ENCODE measurements at places on chromosomes 3 and 15.
A peak's percentile ranks its signal among the peaks of the same experiment; 100 is the strongest.

DNA sequence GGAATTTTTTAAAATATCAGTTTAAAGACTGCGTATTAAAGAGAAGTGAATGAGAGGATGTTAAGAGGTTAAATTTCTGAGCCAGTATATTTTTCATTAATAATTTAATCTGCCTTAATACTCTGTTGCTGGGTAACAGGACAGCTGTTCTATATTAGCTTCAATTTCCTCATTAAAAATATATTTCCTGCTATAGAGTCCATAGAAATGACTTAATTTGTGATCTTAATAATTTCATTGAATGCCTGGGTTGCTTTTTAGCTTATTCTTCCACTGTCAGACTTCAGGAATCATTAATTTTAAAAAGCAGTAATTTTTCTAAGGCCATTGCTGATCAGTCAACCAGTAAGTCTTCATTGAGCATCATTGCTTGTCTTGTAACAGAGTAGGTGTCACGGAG is 129.0 kb downstream of the THSD4 start:
- DNase-seq, result no peak

DNA sequence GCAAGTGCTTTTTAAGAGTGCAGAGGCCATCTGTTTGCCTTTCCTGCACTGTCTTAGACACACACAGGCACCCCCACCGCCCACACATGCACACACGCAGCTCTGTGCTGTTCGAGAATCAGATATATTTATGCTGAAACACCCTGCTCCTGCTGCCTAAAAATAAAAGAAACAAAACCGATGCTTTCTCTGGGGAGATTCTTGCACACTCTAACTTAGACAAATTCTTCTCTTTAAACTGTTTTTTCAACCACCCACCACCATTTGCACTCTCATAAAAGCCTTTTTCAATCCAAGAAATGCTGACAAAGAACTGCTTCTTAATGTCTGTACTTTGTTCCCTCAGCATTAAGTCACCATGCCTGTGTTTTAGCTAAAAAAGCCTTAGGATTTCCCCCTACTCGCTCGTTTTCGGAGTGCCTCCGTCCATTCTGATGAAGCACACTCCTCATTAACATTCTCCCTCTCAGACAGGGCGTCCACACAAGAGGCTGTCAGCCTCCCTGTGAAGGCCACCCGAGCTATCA is 26.2 kb downstream of the SLC12A8 start:
- DNase-seq, result no peak

DNA sequence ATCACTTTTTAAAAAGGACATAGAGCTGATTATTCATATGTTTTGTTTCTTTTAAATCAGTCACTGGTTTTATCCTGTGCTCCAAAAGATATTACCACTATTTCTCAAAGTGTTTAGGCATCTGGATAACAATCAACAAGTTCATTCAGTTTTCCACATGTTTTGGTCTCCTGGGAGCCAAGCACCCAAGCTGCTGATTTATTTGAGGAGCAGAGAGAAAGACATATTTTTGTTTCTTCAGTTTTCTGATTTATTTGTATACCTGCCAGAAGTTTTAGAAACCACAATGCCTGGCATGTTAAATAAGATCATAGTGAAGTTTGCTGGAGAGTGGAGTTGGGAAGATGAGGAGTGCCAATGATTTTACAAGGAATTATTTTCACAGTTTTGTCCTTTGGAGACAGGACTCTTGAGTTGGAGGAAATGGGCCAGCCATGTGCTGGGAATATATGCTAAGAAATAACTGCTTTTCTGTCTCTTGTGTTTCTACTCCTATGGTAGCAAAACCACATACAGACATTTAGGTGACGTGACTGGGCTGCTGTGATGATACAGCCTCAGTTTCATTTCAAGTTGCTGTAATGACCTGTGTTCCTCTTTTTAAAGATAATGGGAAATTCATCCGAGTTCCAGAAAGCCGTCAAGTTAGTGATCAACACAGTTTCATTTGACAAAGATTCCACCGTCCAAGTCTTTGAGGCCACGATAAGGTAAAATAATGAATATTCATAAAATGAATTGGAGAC is 11.7 kb downstream of the EDEM1 start:
- no peak for DNase-seq

DNA sequence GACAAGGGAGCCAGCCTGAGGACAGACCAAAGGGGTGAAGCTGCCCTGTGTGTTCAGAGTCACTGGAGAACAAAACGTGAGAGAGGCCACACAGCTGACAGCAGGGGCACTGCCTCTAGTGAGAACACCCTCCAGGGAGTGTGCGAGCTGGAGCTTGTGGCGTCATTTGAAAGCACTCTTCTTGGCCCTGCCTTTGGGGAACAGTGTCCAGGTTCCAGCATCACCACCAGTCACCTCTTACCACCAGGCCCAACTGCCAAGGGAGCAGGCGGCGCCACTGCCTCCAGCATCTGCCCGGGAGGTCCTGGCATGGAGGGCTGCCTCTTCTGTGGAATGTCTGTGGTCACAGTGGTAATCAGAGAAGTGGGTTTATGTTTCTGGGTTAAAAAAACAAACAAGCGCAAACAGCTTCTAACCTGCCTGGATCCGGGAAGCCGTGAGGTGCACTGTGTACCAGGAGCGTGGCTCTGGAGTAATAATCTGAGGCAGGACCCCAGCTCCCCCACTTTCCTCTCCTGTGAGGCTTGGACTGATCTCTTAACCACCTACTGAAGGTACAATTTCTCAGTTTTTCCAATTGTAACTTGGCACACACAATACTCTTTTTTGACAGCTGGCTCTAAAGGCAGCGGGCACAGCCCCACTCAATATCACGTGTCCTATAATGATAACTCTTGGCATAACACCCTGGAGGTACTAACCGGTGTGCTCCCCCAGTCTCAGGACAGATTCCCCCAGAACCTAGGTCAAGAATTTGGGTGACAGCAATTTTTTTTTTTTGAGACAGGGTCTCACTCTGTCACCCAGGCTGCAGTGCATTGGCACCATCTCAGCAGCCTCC is 32.2 kb upstream of the CDCP1 start:
- no peak for DNase-seq

DNA sequence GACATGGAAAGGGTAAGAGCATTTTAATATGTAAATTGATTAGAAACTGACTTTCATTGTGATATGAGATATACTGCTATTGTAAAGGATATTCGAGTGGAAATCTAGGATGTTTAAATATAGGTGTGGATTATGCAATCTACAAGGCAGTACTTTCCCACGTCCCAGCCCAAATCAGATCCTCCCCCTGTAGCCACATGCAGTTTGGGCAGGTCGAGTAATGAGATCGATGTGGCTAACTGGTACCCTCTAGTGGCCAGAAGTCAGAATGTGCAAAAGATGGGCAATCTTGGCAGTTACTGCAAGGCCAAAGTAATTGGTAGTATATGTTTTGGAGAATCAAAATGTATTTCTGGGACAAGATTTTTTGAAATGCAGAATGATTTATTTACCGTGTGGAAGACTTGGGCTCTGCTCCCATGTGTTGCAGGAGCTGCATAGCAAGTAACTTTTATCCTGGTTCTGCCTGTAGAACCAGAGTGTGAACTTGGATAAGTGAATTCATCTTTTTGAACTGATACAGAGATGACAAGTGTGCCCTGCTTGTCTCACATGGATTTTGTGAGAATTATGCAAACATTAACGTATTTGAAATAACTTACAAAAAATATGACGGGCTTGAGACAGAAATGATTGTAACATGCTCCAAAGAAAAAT is 94.5 kb upstream of the ADAMTSL3 start:
- DNase-seq, result peak; percentile 21

GRCh38 chr15:59521443-59521842 is 83.5 kb downstream of the FAM81A start:
- DNase-seq, result no peak

GRCh38 chr3:183871541-183871940 is 13.1 kb downstream of the PARL start:
- no peak for DNase-seq

- no peak for DNase-seq
These were observed 1.5 kb upstream of the PPP1R2 start for GRCh38 chr3:195544634-195545033.

GRCh38 chr15:69686626-69687025 is 234.0 kb downstream of the RPLP1 start:
- no peak for DNase-seq

DNA sequence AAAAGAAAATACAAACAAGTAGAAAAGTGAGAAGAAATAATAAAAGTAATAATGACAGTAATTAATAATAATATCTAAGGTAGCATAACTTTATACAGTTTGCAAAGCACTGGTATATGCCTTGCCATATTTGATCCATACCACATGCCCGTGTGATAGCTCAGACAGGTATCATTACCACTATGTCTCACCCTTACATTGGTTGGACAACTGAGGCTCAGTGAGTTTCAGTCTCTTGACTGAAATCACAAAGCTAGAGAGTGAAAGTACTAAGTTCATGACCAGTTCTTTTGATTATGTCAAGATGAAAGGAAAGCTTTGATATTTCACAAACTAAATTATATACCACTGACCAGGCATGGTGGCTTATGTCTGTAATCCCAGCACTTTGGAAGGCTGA is 408.9 kb downstream of the GAP43 start:
- DNase-seq, result no peak

DNA sequence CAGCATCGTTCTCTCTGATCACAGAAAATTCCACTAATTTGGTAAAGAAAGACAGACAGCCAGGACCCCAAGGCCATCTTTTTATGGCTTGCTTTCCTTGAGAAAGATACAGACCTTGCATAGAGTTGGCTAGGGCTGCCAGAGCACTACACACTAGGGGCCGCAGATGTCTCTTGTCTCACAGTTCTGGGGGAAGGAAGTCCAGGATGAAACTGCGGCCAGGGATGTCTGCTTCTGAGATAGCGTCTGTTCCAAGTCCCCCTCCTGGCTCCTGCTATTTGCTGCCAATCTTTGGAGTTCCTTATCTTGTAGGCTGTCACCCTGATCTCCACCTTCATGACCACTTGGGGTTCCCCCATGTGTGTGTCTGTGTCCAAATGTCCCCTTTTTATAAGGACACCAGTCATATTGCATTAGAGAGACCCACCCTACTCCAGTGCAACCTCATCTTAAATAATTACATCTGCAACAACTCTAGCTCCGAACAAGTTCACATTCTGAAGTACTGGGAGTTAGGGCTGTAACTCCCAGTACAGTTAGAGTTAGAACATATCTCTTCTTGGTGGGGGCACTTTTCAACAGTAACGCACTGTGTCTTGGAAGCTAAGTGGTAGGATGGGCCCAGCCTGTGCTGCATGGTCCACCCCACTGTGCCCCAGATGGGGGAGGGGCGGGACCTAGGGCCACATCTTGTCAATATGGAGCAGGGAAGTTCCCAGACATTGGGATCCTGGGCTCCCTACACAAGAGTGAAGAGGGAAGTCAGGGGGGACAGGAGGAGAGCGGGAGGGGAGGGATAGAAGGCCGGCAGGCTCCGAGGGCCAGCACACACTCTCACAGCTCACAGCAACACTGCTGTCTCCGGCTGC is 42.2 kb downstream of the KLF15 start:
- DNase-seq, result no peak

- DNase-seq, result no peak
These were observed 1.3 kb downstream of the FXR1 start for GRCh38 chr3:180913581-180914404.

GRCh38 chr15:40695469-40695890 is 506 bp downstream of the RAD51 start:
- DNase-seq, result no peak
